Epithelial cell of proximal tubule (primary cell): ENCODE measurements at places on chromosomes 3 and 15.

DNA sequence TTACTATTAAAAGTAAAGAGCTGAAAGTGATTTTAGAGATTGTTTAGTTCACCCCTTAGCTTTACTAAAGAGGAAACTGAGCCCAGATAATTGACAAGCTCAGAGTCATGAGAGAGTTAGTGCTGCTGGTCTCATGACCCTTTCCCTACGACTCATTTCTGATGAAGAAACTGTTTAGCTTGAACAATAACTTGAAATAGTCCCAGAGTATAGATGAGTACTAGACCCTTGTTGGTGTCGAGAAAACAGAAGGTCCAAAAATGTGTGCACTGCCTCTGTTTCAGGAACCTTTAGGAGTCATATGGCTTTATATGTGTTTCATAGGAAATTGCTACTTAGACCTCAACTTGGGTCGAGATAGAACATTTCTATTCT is 58.2 kb downstream of the IL16 start:
- DNase-seq, result no peak

DNA sequence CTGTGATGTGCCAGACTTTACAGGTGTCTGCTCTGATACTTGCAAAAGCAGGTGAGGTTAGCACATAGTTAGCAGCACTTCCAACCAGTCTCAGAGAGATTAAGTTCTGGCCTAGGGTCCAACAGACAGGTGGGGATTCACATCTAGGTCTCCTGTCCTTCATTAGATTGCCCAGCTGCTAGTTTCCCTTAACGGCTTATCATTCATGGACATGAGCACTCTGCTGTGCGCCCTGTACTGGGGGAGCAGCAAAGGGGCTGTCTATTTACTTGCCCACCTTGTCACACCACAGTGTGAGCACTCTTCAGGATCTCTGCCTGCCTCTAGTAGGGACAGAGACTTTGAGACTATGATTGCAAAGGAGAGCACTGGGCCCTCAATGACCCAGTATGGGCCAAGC is 8.7 kb downstream of the SPSB4 start:
- DNase-seq, result no peak

GRCh38 chr15:47820747-47821319 is 103.5 kb downstream of the SEMA6D start:
- DNase-seq, result no peak

- peak; percentile 31 for DNase-seq
Measured at GRCh38 chr15:99158626-99159412, 53.9 kb downstream of the SYNM start.
